Vagina (tissue), 2 donors: ENCODE measurements at places on chromosomes 16 and 17.

GRCh38 chr17:77404812-77405581, 264.2 kb downstream of the SEC14L1 start:
- DNase-seq = no peak

DNA sequence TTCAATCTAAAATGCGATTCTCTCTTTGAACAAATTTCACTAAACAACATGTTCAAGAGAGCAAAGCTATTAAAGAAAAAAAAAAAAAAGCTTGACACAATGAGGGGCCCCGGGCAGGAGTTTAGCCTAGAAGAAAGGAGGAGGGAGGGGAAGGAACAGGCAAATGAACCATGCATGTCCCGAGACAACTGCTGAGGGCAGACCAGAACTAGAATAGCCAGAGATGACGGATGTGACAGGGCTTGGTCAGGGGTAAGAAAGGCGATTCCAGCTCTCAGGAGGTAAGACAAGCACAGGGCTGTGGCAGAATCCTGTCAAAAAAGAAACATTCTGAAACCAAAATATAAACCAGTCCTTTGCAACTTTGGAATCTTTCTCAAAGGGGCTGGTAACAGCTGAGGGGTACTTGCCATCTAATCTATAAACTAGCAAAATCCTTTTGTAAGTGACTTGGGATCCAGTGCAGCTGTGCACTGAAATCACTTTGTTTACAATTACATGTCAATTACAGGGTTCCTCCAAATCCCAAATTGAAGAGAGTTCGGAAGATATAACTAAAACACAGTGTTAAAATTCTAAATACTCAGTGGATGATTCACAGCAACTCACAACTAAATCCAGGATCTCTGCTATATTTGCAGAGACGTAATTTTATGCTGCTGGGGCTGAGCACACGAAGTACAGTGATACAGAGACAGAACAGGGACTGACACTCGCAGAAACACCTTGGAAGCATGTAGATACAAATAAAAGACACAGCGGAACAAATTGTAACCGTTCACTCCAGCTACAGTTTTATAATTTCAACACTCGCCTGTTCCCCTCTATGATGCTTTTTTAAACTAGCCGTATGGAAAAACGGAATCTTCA, 567.4 kb upstream of the ZFHX3 start:
- DNase-seq = no peak

GRCh38 chr16:85304337-85304736, 192.1 kb upstream of the CIBAR2 start:
- DNase-seq = no peak

DNA sequence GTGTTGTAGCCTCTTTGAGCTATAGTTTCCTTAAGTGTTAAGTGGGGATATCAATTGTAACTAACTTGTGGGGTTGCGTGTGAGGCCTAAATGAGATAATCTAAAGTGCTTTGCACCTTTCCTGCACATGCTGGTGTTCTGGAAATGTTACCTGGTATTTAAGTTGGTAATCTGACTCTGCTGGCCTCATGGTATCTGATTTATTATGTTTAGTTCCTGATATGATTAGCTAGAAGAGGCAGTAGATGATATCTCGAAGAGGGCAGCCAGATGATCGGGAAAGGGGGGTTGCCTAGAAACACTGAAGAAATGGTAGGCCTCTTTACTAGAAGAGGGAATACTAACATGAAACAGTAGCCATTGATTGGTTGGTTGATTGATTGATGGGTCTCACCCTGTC, 65.4 kb upstream of the CLEC18A start:
- DNase-seq = no peak

- no peak for DNase-seq
Observed at GRCh38 chr17:78329263-78330059, 30.4 kb downstream of the SOCS3 start.

DNA sequence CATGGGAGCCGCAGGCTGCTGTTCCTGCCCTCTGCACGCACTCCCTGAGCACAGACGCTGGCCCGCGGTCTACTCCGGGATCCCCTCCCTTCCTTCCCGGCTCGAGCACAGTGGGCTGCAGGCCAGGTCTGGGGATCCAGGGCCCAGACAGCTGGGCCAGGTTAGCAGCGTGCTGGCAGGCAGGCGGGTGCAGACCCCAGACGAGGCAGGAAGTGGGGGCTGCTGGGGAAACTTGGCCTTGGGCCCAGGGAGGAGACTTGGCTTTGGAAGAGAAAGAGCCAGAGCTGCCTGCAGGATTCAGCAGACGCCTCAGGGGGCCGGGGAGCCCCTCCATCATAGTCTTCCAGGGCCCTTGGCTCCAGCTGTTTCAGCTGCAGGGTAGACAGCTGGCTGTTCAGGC, 30.2 kb upstream of the ABCC3 start:
- no peak for DNase-seq

DNA sequence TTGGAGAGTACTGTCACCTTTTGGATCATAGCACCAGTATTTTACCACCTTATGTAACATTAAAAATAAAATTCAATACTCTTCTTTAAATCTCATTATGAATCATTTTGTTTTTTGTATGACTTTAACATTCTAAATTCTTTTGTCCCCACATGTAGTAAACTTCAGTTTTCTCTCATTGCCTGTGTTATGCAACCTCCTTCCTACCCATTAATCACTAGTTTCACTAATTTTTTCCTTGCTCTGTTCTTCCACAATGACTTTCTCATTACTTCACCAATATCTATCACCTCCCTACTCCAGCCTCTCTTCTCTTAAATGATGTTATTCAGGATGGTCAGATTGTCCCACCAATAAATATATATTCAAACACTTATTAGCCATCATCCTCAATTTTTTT, 68.7 kb downstream of the TTC19 start:
- no peak for DNase-seq

GRCh38 chr16:502179-502943, 25.2 kb upstream of the CAPN15 start:
- DNase-seq = no peak

DNA sequence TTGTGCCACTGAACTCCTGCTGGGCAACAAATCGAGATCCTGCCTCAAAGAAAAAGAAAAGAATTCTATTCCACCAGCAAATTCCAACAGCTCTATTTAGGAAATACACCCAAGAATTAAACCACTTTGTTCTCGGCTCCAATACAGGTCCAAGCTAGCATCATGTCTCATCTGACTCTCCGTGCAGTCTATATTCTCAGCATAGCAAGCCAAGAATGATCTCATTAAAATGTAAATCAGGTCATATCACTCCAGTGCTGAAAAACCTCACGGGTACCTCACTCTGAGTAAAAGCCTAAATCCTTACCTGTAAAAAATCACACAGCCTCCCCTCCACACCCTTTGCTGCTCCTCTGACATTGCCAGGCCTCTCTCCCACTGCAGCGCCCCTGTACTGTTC, 23.9 kb downstream of the UBE2G1 start:
- DNase-seq = no peak

DNA sequence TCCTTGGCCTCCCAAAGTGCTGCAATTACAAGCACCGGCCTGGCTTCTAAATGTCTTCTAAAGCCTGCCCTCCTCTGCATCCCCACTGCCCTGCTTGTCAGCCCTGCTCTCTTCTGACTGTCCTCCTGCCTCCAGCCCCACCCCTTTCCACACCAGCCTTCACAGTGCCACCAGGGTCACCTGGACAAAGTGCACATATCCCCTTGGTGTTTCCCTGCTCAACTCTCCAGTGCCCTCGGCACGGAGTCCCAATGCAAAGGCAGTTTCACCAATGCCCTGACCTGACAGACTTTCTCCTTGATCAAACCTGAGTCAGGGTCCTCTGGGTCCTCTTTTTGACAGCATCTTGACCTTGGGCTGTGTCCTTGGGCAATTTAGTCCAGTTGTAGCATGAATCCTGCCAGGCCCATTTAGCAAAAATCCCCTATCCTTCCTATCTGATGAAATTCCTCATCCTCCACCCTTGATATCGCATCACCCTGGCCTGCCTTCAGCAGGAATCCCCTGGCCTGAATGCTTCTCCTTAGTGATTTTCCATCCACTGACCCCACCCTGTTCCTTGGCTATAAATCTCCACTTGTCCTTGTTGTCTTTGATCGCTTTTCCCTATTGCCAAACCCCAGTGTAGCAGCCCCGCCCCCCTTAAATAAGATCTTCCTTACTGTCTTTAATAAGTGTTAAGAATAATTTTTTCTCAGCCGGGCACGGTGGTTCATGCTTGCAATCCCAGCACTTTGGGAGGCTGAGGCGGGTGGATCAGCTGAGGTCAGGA, 42.7 kb upstream of the ETV4 start:
- no peak for DNase-seq

DNA sequence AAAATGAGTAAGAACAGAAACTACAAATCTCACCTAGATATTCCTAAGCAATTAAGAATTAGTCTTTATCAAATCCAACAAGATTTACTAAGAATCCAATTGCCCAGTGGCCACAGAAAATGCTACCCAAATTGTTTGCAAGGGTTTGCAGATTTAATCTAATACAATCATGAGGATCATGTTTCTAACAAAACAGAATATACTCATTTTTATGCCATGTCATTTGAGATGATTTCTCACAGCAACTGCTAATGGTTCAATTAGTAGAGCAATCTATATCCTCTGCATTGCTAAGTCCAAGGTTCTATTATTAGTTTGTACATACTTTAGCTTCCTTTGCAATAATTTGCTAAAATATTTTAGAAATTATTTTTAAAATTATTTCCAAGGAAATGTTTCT, 41.2 kb downstream of the HELZ start:
- no peak for DNase-seq

GRCh38 chr17:78142119-78142861, 3.9 kb upstream of the C17orf99 start:
- DNase-seq = no peak

DNA sequence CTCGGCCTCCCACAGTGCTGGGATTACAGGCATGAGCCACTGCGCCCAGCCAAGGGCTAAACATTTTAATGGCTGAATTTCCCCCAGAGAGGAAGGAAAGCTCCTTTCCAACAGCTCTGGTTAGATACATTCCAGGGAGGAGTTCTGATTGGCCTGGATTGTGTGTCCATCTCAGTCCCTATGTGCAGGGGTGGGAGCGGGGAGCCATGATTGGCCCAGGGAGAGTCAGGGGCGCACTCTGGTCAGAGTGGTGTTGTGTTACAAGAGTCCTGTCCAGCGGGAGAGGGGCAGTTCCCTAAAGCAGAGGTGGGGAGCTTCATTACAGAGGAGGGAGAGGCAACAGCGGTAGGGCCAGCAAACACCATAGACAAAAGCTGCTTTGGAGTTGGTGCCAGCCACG, 75.0 kb downstream of the RAP1GAP2 start:
- DNase-seq = no peak

DNA sequence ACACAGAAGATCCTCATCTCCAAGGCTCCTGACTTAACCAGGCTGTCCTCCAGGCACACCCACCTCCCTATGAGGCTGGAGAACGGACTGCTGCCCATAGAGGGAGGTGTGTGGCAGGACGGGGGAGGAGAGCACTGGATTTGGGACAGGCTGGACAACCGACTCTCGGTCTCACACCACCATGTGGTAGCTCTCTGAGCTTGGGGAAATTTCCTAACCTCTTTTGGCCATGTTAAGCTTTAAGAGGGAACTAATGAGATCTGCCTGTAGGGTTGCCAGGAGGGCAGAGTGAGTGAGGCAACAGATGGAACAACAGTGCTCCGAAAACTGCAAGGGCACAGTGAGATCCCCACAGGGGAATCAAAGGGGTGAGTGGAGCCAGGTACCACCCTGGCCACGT, 32.7 kb downstream of the RHBDL3 start:
- DNase-seq = no peak

- no peak for DNase-seq
Observed at GRCh38 chr16:86789621-86790051, 211.3 kb downstream of the FOXL1 start.

DNA sequence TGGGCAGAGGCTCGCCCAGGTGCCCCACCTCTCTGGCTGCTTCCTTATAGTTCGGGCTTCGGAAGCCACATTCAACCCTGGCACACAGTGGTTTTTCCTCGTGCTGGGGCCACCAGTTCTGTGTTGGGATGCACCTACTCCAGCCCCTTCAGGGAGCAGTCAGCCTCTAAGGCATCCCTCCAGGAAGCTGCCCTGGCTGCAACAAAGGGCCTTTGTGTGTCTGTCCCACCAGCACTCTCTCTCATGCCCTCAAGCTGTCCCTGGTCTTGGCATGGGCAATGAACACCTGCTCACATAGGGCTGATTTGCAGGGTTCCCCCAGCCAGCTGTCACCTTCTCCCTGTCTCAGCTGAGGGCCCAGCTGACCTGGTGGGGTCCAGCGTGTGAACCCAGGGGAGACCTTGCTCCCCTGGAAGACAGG, 754 bp upstream of the NOXO1 start:
- no peak for DNase-seq

GRCh38 chr17:50125420-50125997, 4.5 kb downstream of the SAMD14 start:
- DNase-seq = no peak

DNA sequence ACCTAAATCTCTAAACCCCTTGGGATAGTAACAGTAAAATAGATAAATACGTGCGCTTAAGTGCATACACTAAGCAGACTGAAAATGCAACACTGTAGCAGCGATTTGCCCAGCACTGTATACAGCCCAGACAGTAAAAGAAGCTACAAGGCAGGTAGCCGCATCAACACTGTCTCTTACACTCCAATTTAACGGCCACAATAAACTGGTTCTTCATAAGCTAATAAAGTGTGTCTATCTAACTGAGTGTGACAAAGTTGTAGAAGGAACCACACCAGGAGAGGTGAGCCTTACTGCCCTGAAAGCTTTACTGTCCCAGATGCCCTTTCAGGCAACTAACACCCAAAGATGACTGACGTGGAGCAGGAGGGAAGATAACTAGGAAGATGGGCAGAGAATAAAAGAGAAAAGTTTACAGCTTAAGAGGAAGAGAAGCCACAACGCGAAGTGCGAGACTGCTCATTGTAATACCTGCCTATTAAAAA, 847 bp downstream of the ZDHHC7 start:
- no peak for DNase-seq

- DNase-seq = no peak
Observed at GRCh38 chr17:39614545-39615157, 6.9 kb upstream of the NEUROD2 start.
